ENCODE measurements at places on chromosomes 5 and 9.

- DNase-seq, result no peak
These were observed 171.2 kb downstream of the TMEM167A start for GRCh38 chr5:82905986-82906385.

- no peak for DNase-seq
These were observed 524.4 kb upstream of the CHD1 start for GRCh38 chr5:99453196-99453595.

DNA sequence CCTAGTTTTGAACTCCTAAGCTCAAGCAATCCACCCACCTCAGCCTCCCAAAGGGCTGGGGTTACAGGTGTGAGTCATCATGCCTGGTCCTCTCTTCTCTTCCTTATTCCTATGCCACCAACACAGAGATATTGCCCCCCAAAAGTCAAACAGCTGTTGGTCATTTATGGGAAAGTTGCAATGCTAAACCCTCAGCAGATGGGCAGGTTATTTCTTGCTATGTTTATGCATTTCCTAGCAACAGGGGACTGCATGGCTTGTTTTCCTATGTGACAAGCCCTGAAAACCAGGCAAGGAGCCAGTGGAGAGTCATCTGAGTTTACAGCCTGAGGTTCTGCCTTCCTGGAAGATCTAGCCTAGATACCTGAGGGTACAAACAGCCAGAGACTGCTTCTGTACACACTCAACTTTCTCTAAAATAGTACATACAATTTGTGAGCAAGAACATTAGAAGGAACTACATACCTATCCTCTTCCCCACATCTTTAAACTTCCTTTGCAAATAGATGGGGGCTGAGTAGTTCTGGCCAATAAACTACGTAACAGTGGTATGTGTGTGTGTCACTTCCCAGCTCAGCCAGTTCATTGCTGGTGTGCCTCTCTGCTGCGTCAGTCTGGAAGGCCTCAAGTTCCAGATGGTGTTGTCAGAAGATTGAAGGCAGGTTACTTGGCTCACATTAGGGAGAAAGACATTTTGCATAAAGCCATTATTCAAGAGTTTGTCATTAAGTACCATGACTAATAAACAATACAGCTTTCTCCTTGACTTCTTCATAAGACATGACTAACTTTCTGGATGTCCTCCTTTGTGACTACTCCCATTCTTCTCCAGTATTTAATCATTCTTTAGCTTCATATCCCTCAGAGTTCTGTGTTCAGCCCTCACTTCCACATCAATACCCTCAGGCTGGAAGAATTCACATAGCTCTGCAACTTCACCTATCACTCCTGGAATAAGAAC, 65.3 kb downstream of the CSNK1A1 start:
- no peak for DNase-seq

DNA sequence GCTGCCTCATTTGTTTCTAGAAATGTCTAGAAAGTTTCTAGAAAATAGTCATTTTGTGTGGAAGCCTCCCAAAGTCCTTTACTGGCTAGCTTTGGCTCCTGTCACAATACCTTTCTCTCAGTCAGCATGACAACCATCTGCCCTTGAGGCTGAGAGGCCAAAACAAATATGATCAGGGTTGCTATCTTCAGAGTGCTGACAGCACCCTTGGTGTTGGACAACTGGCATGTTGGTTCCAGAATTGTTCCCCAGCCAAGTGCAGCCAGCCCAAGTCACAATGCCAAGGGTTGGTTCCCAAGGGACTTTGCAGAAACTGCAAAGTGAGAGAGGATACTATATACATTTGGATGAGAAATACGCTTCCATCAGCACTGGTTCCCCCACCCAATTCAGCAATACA, 140.9 kb upstream of the GAS1 start:
- no peak for DNase-seq

GRCh38 chr9:20580673-20581072, 41.6 kb downstream of the MLLT3 start:
- DNase-seq, result no peak

GRCh38 chr9:38277601-38278200, 114.8 kb upstream of the ALDH1B1 start:
- no peak for DNase-seq

DNA sequence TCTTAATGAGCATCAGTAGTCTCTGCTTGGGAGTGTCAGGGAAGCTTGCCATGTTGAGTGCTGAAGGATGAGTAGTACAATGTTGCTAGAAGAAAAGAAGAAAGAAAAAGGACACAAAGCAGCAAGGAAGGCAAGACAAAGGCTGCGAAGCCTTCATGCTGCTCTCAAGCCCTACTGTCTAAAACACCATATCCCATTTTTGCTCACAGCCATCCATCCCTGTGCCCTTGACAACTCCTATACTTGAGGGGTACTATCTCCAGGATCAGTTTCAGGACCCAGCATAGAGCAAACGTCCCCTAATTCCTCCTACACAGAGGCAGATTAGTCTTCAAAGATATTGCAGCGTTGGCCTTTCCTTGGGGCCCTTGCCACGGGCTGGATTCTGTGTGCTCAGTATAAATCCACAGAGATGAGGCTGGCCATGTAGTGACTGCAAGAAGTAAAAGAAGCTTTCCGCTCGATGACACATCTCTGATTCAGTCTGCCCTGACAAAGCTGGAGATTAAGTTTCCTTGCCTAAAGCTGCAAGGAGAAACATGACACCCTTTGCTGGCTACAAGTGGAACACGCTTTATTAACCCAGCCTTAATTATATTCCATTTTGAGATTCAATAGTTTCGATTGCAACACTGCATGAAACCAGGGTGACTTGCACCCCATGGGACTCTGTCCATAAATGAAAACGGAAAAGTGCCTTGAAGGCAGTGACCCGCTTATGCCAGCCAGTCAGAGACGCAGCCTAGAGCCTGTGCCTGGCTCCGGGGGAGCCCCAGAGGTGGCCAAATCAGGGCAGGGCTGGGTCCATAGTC, 304.6 kb downstream of the ACTL7B start:
- no peak for DNase-seq

DNA sequence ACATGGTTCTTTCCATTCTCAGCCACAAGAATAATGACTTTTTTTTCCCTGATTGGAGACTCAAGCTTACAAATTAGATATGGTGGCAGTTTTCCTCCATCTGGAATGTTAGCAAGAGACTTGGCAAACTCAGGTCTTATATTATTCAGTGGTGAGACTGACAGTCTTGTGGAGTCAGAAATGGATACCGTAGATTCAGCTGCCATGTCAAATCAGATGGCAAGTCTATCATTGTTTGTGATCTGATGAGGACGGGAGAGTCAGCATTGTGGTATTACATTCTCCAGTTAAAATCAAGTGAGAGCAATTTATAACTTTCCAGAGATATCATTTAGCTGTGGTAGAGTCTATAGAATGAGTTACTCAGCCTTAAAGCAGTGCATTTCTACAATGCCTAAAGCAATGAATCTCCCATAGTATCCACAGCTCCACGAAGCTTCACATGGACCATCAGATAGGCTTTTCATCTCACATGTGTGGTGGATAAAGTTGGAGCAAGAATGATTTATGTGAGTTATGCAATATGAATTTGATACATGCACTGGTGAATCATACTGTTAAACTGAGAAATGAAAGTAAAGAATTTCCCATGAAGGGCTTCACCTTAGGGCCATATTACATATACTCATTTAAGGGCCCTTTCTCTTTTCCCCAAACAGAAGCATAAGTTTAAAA, 430.6 kb downstream of the ZNF608 start:
- no peak for DNase-seq

GRCh38 chr5:73039082-73039481, 81.3 kb upstream of the TMEM171 start:
- no peak for DNase-seq

DNA sequence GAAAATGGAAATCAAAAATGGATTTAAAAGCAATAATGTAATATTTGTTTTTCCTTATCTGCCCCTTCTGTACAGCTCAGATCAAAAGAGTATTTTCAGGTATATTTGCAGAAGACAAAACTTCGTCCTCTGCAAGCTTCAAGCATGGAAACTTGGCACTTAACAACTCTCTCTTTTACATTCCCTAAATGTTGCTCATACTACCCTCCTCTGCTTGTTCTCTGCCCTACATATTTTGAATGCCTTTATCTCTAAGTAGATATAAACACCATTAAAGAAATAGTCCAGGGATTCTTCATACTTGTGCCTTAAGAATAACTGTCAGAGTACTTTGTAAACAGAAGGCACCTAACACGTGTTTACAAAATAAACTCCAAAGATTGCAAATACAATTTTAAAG, 19.2 kb upstream of the SMC2 start:
- no peak for DNase-seq

DNA sequence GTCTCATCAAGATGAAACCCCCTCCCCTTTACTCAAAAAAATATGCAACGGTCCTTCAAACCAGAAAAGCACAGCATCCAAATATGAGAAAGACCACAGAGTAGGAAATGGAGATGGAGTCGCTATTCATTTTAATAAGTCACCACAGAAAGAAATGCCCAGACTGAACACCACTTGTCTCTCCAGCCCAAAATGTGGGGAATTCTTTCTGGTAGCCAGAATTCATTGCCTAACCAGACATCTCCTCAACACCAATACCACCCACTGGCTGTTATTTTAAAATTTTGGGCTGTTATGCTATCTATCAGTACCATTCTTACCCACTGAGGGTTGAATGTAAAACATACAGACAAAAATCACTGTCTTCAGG, 100.1 kb downstream of the SUSD1 start:
- no peak for DNase-seq

DNA sequence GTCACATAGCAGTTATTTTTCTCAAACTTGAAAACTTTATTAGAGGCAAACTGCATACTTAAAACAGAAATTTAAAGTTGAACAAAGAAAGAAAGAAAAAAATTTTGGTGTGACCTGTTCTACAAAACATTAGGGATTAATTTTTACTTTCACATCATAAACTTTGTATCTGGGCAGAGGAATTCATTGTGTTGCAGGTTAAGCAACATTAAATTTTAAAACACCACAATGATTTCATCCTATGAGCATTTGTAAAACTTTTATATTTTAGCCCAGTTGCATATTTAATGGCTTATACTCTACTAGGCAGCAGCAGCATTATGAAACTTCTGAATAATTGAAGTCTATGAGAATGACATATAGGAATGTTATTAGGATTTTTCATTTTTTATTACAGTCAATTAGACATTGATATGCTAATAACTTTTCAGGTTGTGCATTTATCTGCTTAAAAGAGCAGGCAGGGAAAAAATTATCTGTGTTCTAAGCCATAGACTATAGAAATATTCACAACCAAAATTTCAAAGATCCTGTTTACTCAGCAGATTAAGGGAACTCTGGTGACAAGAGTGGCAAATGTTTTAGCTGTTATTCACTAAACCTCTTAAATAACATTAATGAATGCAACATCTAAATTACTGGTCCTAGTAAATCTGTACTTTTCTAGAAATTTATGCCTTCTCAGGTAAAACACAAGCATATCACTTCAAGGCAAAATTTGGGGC, 1088.5 kb upstream of the CDH6 start:
- no peak for DNase-seq

Measured in NCI-H187 (cell line).